ENCODE measurements at places on chromosomes 7 and 10.

- DNase-seq, result no peak
Observed at GRCh38 chr7:37815671-37816371, 32.6 kb upstream of the NME8 start.

GRCh38 chr7:130927062-130927461, 193.1 kb upstream of the KLF14 start:
- no peak for DNase-seq

DNA sequence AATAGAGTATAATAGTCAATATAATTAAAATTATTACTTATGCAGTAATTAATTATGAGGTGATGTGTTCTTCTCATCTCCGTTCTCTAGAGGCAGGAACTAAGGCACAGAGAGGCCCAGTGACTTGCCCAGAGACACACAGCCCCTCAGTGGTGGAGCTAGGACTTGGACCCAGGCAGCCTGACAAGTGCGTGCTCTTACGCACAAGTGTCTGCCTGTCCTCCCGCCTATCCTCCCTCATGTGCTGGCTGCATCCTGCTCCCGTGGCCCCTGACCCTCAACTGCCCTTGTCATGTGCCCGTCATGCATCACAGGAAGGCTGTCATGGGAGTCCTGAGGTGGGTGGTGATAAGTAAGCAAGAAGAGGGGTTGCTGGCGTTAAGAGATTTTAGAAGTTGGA, 14.3 kb downstream of the IL2RA start:
- no peak for DNase-seq

GRCh38 chr7:5758753-5759335, 22.6 kb downstream of the RNF216 start:
- DNase-seq, result no peak

- DNase-seq, result no peak
Observed at GRCh38 chr10:114940735-114941134, 2.7 kb downstream of the TRUB1 start.

DNA sequence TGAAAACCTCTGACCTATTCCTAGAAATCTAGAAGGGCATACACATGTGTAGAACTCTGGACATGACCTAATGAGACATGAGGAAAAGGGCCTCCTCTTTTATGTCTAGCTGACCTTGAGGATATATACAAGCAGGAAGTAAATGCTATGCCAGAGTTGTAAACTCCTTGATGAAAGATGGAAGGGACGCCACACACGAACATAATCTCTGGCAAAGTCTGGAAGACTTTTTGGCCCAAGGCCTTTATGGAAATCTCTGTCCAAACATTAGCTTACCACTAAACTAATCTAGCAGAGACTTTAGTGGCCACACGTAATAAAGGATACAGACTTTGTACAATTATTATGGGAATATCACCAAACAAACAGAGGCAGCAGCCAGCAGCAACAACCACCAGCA, 138.1 kb upstream of the THSD7A start:
- DNase-seq, result no peak

DNA sequence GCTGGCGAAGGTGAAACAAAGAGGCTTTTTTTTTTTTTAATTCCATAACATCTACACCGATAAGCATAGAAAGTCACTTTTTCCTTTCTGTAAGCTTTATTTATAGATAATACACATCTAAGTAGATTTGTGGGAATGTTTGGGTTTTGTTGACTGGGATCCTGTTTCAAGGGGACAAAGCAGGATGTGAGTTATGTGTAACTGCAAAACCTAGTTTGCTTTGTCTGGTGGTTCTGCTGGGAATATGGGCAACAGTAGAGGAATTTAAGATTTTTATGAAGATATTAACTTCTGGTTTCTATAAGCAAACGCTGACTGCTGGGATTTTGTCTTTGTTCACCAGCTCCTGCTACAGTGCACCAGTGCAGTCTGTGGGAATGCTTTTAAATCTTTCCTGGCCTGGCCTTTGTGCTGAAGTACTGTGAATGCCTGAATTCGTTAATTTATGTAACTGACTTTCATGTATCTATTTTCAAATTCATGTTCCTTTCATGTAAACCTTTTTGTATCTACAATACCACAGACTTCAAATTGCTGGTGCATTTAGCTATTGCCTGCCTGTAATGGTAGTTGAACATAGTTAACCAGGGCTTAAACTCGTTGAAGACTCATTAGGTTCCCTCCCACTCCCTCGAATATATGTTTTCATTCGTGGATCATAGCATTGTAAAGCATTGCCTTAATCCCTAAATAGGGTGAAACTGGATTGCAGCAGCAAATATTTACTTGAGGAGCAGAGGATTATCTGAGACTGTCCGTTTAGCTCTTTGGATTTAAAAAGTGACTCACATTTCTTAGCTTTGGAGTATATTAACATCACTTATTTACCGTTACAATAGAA, 1.5 kb downstream of the KLHL7 start:
- DNase-seq, result no peak

DNA sequence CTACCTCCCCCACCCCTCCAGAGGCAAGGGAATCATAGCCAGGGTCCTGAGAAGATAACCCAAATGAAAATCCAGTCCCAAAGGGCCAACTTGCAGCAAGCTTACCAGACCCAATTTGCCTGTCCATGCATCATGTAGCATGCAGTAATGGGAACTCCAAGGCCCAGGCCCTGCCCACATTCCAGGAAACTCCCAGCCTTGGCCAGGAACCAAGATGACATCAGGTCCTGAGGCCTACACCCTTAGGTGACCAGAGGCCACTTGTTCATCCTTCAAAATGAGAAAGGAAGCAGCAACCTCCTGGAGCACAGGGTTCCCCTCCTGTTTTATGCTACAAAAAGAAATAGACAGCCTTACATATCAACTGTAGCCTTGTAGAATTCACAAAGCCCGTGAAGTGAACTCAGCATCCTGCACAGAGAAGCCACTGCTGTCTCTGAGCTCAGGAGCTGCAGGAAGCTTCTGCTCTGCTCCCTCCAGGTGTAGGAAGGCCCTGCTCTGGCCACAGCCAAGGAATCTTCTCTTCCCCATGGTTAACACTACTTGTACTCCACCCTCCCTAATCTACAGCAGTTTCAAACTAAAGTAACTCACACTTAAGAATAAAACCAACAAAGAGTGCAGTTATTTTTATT, 30.3 kb upstream of the GRB10 start:
- DNase-seq, result no peak

DNA sequence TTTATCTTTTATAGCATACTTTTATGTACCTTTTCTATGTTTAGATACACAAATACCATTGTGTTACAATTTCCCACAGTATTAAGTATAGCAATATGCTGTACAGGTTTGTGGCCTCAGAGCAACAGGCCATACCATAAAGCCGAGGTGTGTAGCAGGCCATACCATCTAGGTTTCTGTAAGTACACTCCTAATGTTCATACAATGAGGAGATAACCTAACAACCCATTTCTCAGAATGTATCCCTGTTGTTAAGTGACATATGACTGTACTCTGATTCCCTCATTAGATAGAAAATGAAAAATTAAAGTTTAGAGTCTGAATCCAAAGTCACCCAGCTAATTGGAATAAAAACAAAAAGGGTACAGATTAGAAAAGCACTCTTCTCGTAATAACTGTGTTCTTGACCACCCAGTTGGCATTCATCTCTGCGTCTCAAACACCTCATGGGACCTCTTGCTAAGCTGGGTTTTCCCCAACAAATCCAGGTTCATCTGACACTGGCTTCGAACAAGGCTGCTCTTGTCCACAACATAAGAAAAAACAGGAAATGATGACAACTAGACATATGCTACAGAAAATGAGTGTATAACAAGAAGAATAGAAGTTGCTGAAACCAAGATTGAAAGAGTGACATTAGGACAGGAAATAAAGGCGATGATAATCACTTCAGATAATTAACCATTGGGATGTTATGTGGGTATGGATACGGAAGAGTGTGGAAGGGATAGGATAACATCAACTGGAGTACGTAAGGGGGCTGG, 1.4 kb downstream of the NDUFB8 start:
- no peak for DNase-seq

- DNase-seq, result no peak
Observed at GRCh38 chr7:103380395-103381191, 33.1 kb downstream of the PSMC2 start.

DNA sequence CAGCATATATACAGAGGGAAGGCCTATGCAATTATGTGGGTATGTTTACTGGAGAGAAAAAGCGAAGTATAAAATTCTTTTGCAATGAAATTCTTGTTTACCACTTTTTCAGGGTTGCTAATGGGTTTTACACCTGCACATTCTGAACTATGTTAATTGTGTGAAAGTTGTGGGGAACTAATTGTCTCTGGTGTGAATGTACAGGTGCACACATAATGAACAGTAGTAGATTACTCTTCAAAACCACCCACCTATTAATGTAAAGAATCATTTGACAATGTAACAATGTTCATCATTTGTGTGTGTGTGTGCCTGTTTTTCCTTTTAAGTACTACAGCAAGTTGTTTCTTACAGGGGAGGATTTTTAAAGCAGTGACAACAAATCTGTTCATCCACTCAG, 80.0 kb upstream of the FEZF1 start:
- DNase-seq, result no peak

GRCh38 chr7:15463801-15464666, 97.8 kb downstream of the AGMO start:
- no peak for DNase-seq

- no peak for DNase-seq
Observed at GRCh38 chr10:12587451-12587888, 238.1 kb downstream of the CAMK1D start.

DNA sequence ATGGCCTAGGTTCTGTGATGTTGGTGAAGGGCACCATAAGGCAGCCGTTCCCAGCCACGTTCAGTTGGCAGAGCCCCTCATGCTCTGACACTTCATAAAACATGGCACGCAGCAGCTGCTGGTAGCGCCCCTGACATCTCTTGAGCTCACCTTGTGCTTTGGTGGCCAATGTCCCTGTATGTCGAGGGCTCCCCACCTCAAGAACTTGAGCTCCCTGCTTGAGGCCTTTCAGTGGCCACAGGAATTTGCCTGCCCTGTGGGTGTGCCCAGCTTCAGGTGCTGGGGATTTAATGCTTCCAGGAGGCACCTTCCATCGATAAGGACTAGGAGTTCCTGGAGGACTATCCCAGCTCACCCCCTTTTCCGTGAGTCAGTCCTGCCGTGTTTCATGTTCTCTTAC, 9.5 kb upstream of the ZNF32 start:
- DNase-seq, result no peak

DNA sequence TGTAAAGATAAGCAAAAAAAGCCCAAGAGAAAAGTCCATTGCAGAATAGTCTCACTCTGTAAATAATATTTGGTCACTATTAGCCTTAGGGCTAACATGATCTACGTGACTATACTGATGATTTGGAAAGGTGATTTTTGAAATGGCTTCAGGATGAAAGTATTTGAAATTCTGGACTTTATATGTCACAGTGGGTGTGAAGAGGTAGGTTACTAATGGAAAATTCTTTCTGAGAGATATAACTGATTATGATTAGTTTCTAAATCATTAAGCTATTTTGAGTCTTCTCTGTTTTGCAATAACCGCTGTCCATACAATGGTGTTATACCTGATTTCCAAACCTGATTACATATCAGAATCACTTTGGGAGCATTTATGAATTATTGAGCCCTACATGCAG, 20.1 kb upstream of the HBP1 start:
- DNase-seq, result no peak

DNA sequence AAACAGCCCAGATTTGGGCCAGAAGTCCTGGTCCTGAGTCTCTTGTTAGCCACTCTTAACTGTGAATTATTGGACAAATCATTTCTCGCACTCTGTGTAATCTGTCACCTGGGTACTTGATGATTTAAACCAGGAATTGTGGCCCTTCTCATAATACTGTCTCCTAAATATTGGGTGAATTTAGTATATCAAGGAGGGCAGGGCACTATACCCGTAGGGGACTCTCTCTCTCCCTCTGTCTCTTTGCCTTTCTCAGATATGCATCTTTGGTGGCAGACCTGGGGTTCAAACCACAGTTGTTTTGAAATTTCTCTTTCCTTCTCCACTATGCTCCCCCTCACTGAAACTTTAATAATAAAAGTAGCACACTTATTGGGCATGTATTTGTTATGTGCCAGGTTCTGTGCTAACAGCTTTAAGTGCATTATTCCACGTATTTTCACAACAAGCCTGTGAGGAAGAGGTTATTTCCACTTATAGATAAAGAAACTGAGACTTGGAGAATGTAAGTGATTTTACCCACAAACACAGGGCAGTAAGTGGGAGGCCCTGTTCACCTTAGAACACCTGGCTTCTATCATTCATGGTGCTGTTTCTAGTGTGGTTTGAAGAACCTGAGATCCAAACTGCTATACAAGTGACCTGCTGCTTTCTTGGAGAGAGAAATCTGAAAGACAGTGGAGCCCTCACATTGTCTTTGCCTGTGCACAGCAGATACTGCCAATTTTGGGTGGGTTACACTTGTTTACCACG, 11.8 kb downstream of the FAS start:
- no peak for DNase-seq

DNA sequence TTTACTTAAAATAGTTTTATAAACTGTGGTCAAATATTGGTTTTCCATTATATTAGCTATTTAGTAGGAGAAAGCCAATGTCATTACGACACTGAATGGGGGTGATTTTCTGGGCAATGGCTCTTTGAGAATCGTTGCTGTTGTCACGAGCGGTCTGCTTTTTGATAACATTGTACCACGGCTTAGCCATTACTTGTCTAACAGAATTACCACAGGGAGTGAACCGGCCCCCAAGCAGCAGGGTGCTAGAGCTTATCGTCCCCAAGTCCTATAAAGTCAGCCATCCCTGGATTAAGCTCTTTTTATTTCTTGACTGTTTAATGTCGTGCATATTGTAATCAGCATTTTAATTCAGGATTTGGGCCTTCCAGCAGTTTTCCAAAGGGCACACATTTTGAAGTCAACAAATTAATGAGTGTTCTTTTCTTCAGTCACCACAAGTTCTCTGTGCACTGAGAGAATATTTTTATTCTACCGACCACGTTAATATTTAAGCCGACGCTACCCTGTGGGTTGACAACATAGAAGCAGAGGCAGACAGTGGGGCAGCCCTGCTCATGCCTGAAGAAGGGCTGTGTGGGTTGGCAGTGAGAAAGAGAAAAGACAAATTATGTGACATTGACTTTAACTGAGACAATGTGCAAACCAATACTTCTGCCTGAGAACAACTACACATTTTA, 125.8 kb downstream of the ICA1 start:
- DNase-seq, result no peak

DNA sequence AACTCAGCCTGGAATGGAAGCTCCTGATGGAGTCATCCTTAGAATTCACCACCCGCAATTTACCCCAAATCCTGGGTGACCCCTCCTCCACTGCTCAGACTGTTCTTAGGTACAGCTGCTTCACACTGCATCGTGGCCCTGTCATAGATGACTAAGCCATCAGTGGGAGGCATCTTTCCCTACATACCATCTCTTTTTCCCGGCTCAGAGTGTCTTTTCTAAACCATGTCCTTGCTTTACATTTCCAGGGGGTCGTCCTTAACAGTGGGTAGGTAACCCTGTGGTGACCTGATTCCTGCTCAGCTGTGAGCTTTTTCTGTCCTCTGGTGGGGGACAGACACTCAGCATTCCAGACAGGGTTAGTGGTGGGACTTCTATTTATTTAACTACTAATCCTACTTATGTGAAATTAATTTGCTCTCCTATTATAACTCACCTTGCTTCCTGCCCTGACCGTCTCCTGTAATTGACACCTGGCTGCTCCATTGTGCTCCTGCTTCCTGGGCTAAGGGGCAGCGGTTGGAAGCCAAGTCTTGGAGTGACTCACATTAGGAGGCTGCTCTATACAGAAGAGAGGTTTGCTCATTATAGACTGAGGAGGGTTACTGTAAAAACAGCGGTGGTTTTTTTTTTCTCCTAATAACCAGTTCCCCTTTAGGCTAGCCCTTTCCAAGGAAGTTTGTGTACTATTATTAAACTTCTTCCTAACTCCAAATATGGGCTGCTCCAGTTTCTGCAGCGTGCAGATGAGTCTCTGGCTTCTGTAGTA, 40.6 kb downstream of the PYROXD2 start:
- DNase-seq, result no peak

Data from activated T-cell treated with anti-CD3 and anti-CD28 coated beads for 1 hour (primary cell).